Activated CD4-positive, CD25-positive, alpha-beta regulatory T cell treated with anti-CD3 and anti-CD28 coated beads, Interleukin-2, amount 50 U/mL, for 24 hours (primary cell): ENCODE measurements at places on chromosomes 4 and X.

- no peak for ATAC-seq
Observed at GRCh38 chr4:10721616-10722015, 37.0 kb upstream of the CLNK start.

- no peak for ATAC-seq
Observed at GRCh38 chr4:88217169-88217568, 58.7 kb upstream of the ABCG2 start.

- no peak for ATAC-seq
Observed at GRCh38 chr4:139167774-139168444, 9.1 kb downstream of the ELF2 start.

- ATAC-seq, result no peak
Observed at GRCh38 chrX:72146527-72146926, 14.8 kb upstream of the RTL5 start.

DNA sequence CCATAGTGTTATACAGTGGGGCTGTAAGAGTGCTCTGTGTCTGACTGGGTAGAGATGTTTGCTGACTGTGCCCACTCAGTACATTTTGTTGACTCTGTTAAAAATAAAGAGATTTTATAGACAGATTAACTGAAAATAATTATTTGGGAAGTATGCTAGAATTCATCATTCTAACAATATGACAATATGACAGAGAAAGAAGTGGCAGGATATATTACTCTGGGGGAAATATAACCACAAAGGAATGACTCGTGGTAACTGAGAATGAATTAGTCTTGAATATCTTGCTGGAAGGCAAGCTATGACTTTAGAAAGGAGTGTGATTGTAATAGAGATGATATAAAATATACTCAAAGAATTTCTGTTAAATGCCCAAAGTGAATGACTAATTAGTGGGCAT is 46.8 kb downstream of the TMEM165 start:
- ATAC-seq, result peak; percentile 27
